Heart right ventricle (tissue), 16 donors: ENCODE measurements at places on chromosomes 7 and 10. TPM values are rescaled to one million over a fixed set of nuclear protein-coding genes. Genes with fewer than 3 reads are reported as not detected.

DNA sequence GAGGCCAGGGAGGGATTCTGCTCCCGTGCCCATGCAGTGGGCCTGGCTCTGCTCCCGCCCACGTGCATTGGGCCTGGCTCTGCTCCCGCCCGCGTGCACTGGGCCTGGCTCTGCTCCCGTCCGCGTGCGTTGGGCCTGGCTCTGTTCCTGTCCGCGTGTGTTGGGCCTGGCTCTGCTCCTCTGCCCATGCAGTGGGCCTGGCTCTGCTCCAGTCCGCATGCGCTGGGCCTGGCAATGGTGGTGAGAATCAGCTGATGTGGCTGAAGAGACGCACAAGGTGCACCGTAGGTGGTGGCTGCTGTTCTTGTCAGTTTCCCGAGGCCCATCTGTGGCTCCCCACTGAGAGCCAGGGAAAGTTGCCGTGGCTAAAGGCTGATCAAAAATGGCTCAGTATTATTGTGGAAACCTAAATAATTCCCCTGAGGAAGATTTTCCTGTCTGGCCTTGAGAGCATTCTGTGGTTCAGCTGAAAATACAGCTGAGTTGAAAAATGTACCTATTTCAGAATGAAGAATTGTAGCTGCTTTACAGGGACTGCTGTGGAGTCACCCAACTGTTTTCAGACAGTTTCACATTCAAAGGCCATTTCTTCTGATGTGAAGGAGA is 572.4 kb downstream of the GLRX3 start:
- no peak for DNase-seq

- peak; percentile 74 for DNase-seq
Measured at GRCh38 chr10:110207011-110207804, at the start of gene MXI1. Gene MXI1, plus strand, starts transcription at chr10:110207605. Its CDS starts 204 bp downstream, at chr10:110207809.

DNA sequence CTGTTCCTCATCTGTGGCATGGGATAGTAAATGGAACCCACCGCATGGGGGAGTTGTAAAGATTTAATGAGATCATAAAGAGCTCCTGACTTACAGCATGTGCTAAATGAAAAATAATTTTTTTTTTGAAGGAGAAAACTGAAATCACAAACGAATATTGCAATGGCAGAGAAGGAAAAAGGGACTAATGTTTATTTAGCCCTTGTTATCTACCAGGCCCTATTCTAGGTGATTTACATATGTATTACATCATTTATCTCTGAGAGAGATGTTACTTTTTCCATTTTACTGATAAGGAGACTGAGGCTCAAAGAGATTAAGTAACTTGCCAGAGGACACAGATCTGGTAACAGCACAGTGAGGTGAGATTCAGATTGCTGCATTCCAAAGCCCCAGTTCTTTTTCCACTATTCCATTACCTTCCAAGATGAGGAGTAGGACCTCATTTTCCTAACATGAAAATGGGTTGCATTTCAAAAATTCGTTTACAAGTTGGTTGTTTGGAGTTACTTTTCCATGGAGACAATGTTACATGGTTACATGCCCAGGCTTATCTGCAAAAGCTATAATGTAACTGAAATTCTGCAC is 28.6 kb downstream of the VCL start:
- DNase-seq: no peak

GRCh38 chr10:87798082-87798481 is 19.9 kb downstream of the ATAD1 start:
- DNase-seq: no peak

DNA sequence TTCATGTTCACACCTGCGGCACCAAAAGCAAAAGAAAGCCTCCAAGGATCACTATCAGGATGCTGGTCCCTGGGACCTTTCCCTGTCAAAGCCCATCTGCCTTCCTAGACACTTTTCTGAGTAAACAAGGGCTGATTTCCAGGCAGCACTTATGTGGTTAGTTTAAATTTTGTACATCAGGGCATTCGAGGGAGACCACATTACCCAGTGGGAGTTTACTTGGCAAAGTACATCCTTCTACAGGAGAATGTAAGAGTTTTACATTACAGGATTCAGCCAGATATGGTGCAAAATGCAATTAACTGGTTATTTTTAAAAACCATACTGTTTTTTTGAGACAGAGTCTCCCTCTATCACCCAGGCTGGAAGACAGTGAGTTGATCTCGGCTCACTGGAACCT is 132.1 kb downstream of the CSTF2T start:
- no peak for DNase-seq

DNA sequence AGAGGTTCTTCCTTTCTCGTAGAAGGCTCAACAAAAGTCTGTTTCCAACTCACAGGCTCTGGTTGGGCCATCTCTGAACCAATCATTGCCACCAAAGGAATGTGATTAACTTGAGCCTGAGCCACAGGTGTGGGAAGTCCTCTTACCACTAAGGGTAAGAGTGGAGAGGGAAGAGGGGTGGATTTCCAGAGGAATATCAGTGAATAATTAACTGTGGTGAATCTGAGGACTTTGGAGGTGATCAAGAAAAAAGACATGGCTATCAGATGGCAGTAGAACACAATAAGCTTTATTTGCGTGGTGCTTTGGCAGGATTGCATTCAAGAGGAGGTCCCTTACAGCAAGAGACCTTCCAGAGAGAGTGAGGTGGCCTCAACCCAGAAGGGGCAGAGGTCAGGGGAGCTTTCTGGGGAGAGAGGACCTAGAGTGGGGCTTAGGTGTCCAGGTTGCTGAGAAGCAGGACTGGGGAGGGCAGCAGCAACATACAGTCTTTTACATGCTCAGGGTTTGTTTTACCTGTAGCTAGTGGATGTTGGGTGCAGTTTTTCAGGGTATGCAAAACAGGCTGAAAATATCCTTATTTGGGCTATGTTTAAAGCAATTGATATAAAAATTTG is 61.4 kb downstream of the BBS9 start:
- no peak for DNase-seq

Gene CALML3
- not detected for polyA plus RNA-seq

Gene PAPOLB
- 0.15 TPM for polyA plus RNA-seq

- no peak for DNase-seq
Measured at GRCh38 chr10:114402871-114403540, 1.3 kb downstream of the AFAP1L2 start.

DNA sequence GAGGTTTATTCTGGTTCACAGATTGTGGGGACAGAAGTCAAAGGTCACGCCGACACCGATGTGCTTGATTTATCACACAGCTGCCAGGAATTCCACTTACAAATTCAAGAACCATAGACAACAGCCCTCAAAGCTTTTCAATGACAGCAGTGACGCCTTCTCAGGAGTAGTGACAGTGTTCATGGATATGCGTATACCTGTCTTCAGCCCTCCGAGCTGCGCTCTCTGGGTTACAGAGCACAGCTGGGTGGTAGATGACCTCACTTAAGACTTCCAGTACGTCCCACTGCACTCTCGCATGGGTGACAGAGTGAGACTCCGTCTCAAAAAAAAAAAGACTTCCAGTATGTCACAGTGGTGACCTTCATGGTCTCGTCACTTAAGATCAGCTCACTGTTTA is 108.5 kb downstream of the TCERG1L start:
- DNase-seq: no peak

DNA sequence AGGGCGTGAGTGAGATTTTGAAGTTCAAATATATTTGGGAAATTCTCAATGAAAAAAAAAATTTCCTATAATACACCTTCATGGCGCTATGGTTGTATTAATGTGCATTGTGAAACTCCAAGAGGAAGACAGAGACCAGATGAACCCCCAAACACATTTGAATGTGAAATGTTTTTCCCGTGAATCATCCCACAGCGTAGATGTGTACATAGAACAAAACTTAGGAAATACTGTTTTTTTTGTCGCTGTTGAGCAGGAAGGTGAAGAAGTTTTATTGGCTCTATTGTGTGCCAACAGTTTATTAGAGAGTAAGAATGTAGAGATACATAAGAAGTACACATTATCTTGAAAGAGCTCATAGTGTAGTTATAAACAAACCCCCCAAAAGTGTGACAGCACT is 134.0 kb downstream of the KCND2 start:
- no peak for DNase-seq

- DNase-seq: no peak
Measured at GRCh38 chr7:90599038-90599437, 2.9 kb downstream of the CDK14 start.

- DNase-seq: no peak
Measured at GRCh38 chr10:10699427-10699826, 318.2 kb upstream of the CELF2 start.

GRCh38 chr7:103504505-103505135 is 58.6 kb upstream of the SLC26A5 start:
- no peak for DNase-seq

DNA sequence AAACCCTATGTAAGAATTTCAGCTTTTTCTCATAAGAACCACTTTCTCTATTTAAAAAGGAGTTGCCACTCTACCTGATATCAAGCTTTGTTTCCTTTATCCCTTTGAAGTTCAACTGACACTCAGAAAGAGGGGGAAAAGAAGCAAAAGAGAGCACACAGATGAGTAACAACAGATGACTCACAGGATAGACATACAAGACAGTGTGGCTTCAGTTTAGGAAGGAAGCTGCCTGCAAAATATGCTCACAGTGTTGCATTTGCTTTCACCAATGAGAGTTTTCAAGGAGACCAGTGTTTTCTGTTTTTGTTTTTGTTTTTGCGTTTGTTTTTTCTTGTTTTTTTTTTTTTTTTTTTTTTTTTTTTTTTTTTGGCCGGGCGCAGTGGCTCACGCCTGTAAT is 1181.6 kb downstream of the DNAJB9 start:
- DNase-seq: no peak

- DNase-seq: no peak
Measured at GRCh38 chr10:86035791-86036543, 330.6 kb downstream of the GRID1 start.
